Stimulated activated CD4-positive, alpha-beta T cell treated with anti-CD3 and anti-CD28 coated beads, Interleukin-15, amount 100 ng/mL, for 1 hour (primary cell): ENCODE measurements at places on chromosomes 6 and 20.

GRCh38 chr20:58547623-58548475, 32.6 kb upstream of the APCDD1L start:
- no peak for DNase-seq

GRCh38 chr20:4550740-4551139, 171.0 kb upstream of the PRND start:
- no peak for DNase-seq

DNA sequence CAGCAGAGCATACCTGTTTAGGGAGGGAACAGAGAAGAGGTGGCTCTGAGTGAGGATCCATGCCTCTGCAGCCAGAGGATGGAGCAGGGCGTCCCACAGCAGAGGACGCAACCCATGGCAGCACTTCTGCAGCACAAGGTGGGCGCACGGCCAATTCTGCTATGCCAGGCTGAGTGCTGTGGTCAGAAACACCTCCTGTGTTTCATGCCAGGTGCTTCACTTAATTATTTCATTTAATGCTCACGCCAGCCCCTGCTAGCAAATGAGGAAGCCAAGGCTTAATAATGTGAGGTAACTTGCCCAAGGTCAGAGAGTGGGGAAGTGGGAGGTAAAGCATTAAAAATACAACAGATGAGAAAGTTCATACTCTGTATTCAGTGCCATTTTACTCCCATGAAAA, 68.5 kb upstream of the PTGIS start:
- DNase-seq, result no peak

GRCh38 chr6:161074496-161075121, 83.0 kb downstream of the MAP3K4 start:
- DNase-seq, result no peak

DNA sequence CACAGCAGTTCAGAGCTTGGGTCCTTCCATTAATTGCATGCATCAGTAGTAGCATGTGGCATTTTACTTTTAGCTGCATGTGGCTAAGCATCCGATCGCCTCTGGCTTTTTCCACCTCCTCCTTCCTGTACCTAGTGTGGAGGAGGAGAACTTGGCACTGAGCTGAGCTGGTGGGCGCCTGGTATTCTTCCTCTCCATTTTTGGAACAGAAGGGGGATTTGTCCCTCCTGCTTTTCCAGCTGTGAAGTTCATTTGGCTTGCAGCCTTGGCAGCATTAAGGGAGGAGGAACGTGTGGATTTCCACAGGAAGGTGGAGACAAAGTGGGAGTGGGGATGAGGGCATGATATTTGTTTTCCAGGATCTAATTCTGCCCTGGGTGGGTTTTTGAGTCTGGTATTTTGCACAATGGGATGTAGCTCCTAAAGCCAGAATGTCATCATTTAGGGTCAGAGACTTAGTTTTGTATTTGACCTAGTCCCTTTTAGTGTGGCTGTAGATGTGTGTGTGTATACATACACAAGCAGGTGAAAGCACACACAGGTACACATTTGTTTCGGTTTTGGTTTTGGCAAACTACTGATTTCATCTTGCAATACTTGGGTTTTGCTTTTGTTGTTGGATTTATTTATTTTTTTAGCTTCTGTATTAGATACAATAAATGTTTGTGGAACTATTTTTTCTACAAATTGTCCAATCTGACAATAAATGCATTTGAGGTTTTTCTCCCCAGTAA, 90.0 kb downstream of the SASH1 start:
- no peak for DNase-seq

DNA sequence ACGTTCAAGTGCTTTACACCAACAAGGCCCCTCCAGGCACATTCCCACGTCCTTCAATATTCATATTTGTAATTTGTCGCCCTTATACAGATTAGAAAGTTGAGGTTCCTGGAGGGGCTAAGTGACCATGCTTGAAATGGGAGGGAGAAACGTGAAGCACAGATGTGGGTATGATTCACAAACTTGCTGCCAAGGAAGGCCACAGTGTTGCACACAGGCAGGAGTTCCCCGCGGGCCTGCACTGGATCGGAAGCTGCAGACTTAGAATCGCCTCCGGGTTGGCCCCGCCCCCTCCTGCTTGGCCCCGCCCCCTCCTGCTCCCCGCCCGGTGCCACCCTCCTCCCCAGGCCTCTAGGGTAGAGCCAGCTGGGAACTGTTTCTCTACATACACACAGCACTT, 58.2 kb upstream of the QKI start:
- no peak for DNase-seq

DNA sequence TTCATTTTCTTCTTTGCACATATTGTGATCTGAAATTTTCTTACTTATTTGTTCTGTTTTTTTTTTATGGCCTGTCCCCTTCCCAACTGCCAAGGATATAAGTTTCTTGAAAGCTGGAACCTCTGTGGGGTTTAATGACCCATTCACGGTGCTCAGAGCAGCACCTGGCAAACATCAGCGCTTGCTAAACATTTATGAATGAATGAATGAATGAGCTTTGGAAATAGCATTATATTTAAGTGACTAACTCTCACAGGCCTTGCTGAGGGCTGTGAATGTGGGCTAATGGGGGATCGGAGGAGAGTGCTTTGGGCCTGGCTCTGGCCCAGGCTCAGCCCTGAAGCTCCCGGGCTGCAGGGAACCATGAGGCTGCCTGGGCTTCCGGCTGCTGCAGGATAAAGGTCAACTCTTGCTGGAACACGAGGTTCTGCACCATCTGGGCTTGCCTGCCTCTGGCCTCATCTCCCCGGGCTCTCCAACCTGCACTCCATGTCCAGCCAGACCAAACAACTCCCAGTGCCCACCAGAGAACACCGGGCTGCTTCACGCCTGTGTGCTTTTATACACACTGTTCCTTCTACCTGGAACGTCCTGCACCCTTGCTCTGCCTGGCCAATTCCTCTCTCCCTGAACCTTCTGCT, 14.6 kb upstream of the ARMC12 start:
- DNase-seq, result no peak

DNA sequence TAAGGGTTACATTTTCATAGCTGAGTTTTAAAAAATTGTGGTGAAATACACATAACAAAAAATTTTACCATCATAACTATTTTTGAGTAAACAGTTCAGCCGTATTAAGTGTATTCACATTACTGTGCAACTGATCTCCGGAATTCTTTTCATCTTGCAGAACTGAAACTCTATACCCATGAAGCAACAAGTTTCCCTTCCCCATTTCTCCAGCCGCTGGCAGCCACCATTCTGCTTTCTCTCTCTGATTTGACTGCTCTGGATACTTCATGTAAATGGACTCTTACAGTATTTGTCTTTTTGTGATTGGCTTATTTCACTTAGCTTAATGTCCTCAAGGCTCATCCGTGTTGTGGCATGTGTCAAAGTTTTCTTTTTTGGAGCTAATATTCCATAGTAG, 341.6 kb downstream of the QKI start:
- no peak for DNase-seq

DNA sequence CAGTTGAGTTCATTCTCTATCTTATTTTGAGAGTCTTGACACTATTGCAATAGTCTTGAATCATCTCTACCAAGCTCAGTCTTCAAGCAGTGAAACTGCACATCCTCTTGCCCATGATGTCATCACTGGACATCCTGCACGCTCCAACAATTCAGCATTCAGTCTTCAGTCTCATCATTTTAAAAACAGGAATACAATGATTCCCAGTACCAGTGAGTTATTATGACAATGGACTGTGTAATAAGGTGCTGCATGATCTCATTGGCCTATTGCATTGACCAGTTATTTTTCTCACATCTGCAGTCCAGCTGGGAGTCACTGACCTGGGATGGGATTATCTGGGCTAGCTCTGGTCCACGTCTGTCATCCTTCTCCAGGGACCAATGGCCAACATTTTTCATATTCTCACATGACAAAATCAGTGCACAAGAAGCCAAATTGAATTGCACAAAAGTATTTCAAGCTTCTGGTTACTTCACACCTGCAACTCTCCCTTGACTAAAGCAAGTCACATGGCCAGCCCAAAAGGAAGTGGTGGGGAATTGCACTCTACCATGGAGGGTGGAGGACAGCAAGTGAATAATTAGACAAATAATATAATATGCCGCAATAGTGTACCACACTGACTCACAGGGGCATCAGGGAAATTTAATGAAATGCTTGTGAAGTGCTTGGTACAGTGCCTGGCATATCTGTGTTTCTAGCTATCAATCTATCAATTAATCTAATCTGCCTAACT, 6.4 kb upstream of the CST2 start:
- DNase-seq, result no peak
